ENCODE measurements at places on chromosomes 13 and 19.

- no peak for DNase-seq
These were observed 72.4 kb downstream of the STK24 start for GRCh38 chr13:98504371-98504963.

DNA sequence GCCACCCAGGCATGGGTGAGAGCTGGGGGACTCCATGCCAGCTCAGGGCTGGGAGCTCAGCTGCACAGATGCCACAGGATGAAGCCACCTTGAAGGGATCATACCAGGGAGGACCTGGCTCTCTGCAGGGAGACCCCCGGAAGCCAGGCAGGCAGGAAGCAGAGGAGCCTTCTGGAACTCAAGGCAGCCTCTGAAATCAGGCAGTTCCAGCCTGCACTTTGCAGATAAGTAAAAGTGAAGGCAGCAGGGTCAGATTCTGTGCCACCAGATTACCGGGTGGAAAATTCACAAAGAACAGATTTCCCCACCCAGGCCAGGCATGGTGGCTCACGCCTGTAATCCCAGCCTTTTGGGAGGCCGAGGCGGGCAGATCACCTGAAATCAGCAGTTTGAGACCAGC lies 2.5 kb downstream of the TMEM259 start:
- no peak for DNase-seq

DNA sequence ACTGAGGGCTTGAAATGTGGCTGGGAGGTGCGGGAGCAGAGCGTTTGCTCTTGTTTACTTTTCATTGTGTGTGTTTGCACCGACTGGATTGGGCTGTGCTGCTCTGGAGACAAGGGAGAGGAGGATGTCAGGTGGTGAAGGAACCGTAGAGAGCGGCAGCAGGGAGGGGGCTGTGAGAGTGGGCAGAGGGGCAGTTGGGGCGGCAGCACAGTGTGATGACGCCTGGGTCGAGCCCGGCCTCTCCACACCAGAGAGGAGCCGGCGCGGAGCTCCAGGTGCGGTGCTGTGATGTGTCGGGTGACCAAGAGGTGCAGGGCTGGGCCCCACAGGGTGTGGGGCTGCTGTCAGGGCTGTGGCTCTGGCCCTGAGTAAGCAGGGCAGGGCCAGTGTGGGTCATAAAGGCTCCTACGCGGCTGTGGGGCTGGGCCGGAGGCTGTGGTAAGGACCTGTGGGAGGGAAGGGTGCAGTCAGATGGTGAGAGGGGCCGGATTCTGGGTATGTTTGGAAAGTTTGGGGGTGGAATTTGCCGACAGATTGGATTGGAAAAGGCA lies 10.5 kb downstream of the NAXD start:
- no peak for DNase-seq

- DNase-seq, result no peak
These were observed 50.7 kb upstream of the FRY start for GRCh38 chr13:31980830-31981229.

DNA sequence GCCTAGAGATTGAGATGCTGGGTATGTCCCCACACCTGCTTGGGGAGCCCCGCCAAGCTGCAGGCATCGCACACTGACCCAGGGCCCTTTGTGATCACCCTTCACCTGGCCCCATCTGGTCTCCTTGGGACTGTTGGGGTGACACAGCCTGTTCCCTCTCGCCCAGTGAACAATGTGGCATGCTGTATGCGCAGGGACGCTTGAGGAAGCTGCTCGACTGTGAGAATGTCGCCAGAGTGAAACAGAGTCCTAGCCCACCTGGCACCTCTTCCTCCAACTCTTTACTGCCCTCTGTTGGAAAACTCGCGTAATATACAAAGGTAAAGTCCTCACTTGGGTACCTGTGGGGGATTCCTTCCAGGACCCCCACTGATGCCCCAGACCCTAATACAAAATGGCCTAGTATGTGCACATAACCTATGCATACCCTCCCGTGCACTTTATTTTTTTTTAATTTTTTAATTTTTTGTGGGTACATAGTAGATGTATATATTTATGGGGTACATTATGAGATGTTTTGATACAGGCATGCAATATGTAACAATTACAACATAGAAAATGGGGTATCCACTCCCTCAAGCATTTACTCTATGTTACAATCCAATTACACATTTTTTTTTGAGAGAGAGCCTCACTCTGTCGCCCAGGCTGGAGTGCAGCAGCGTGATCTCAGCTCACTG lies 9.0 kb downstream of the BLOC1S3 start:
- no peak for DNase-seq

DNA sequence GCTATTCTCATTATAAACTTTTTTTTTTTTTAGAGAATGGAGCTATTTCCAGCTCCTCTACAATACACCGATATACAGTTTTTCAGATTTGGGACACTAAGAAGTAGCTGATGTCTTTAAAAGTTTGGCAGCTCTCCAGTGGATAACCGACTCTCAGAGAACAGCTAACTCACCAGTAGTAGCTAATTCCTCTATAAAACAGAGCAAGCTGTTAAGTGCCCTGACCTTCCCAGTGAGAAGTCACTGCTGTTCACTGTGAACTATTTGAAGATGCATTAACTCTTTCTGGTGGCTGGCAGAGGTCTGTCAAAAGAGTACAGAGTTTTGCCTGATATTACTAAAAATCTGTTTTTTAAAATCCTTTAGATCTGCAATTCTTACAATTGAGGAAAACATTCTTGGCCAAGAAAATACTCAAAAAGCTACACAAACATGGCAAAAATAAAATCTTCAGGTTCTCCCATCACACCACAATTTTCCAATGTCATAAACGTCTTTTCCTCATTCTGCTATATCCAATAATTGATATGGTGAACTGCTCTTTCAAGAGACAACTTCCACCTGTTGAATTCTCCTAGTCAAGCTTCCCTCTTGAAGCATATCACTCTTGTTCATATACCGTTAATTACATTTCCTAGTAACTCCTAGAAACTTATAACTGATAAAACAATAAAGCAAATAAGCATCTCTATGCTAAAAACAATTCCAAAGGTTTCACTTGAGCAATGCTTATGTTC lies 44.2 kb downstream of the TBC1D4 start:
- no peak for DNase-seq

GRCh38 chr13:30647420-30647819 lies 29.7 kb downstream of the USPL1 start:
- DNase-seq, result no peak

DNA sequence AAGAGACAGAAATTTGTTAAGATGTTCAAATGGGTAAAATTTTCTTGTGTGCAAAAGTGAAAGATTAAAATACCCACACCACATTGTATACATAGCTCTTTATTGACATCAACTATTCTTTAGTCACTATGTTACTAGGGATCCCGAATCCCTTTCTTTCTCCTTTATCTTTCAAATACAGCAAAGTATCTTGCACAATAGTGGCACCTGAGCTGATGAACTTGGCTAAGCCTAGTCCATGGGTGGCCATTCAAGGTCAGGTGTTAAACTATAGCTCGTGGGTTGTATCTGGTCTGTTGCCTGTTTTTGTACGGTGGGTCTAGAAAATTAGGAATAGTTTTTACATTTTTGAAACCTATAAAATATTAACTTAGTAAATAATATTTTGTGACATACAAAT lies 210.9 kb downstream of the SLITRK6 start:
- no peak for DNase-seq

- no peak for DNase-seq
These were observed 15.4 kb downstream of the ZNF570 start for GRCh38 chr19:37484406-37485168.

- DNase-seq, result no peak
These were observed 4.7 kb downstream of the PTH2 start for GRCh38 chr19:49418511-49418910.

- no peak for DNase-seq
These were observed 66.7 kb upstream of the FNDC3A start for GRCh38 chr13:48909056-48909389.

DNA sequence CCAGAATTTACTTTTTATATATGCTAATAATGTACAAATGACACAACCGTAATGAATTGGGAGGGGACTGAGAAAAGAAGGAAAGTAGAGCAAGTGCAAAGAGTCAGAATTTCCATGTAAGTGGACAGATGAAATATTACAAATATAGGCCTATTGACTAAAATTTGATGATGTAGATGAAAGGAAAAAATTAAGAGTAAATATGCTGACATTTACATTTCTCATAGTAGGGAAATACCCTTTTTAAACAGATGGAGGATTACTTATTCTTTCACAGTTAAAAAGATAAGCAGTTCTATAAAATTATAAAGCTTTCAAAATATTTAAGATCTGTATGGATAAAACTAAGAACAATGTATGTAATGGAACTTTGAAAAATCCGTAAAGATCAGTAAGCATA lies 185.4 kb downstream of the NBEA start:
- no peak for DNase-seq

DNA sequence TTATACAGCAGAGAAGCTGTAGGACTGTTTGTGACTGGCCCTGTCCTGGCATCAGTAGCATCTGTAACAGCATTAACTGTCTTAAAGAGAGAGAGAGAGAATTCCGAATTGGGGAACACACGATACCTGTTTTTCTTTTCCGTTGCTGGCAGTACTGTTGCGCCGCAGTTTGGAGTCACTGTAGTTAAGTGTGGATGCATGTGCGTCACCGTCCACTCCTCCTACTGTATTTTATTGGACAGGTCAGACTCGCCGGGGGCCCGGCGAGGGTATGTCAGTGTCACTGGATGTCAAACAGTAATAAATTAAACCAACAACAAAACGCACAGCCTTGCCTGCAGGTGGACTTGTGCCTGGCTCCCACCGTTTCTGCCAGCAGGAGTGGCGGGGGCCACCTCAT lies 27.3 kb upstream of the LDLR start:
- no peak for DNase-seq

DNA sequence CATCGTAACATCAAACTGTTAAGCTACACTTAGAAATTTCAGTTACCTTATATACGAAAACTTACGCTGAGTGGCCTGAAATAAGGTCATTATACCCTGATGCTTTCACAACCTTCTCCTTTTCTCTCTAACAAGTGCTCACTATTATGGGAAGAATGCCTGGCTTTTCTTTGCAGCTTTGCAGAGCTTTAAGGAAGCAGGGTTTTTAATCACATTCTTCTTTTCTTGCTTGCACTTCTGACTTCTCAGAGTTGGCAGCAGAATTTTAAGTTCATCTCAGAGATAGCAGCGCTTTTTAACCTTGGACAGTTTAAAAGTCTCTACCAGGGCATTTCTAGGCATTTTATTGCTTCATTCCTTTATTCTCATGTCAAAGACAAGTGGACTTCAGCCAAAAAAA lies 285.1 kb downstream of the SPRY2 start:
- DNase-seq, result no peak

DNA sequence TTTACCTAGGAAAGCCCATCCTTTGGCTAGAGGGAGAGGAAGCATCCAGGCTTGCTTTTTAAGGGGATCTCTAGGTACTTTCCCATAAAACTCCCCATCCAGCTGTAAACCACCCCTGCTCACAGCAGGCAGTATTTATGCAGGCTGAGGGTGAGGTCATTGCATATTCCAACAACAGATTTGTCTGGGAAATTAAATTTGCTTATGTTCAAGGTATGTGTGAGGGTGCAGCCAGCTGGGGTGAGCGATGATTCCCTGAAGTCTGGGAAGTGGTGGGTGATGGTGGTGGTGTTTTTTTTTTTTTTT lies 96.3 kb upstream of the C1QTNF9B start:
- no peak for DNase-seq

DNA sequence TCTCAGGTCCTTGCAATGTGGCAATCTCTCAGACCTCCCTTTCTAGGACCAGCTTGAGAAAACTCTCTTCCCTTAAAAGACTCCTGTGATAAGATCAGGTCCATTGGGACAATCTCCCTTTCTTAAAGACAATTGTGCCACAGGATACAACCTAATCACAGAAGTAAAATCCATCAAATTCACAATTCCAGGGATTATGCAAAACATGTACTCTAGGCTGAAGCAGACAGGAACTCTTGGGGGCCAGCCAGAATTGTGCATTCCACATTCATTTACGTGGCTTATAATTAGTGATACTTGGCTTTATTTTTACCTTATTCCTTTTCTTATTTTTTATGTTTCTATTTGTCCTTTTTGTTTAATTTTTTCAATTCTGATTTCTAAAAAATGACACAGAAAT lies 257.9 kb downstream of the KLF12 start:
- DNase-seq, result no peak

- DNase-seq, result no peak
These were observed 210.9 kb downstream of the NALCN start for GRCh38 chr13:101205408-101205807.
